ENCODE measurements at places on chromosomes 7 and 10.
A peak's percentile ranks its signal among the peaks of the same experiment; 100 is the strongest.

- DNase-seq, result peak; percentile 95
Observed at GRCh38 chr7:50599385-50599784, 34.2 kb upstream of the DDC start.

DNA sequence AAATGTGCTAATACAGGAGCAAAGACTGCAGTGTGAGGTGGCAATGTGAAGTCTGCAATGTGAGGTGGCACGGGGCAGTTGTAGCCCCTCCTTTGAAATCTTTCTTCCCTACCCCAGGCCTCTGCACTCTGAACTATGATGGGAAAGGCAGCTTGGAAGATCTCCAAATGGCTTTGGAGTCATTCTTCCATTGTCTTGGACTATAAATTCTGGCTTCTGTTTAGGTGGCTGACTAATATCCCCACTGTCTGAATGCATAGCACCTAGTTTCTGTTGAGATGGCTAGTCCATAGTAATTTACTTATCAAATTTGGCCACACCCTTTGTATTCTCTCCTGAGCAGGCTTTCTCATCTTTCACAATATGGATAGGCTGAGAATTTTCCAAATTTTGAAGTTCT, 175.0 kb downstream of the CFTR start:
- DNase-seq, result no peak

GRCh38 chr10:130022086-130022485, 58.0 kb upstream of the EBF3 start:
- DNase-seq, result no peak

- no peak for DNase-seq
Observed at GRCh38 chr7:38655833-38656774, 24.9 kb upstream of the AMPH start.

- no peak for DNase-seq
Observed at GRCh38 chr10:71379118-71379766, 17.5 kb upstream of the CDH23 start.

DNA sequence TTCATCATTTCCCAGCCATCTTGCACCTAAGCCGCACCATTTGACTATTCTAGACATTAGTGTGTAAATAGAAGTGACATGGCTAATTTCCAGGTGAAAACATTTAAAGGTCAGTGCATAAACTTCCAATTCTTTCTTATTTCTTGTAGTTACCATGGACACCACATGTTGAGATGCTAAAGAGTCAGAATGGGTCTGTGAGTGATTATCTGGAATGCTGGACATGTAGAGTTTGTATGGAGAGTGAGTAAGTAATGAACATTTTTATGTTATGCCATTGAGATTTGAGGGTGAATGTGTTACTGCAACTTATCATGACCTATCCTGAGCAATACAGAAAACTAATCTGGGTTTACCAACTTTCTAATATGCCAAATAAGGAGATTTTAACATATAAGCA, 60.4 kb downstream of the MEOX2 start:
- no peak for DNase-seq

DNA sequence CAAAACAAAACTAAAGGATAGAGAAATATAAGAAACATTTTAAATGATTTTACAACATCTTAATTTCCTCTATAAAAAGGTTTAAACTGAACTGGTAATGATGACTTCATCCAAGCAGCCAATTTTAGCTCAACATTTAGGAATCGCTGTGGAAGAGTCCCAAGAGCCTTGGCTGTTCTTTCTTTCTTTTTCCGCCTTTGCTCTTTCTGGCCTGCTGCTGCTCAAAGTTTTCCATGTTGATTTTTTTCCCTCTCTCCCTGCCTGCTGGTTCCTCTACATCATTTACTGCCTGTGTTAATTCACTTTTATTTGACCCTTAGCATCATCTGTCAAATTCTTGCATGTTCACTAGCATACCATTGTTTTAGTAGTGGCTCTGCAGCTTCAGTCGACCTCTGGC, 146.9 kb downstream of the EVX1 start:
- DNase-seq, result no peak

DNA sequence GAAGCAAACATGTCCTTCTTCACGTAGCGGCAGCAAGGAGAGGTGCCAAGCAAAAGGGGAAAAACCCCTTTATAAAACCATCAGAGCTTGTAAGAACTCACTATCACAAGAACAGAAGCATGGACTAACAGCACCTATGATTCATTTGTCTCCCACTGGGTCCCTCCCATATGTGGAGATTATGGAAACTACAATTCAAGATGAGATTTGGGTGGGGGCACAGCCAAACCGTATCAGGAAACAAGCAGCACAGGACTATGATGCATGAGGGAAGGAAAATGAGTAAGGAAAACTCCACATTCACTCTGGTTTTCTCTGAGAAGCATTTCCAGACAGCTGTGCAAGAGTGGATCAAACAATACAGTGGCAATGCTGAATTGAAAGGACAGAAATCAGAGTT, 81.6 kb downstream of the RSU1 start:
- DNase-seq, result no peak

GRCh38 chr7:157425137-157425731, 88.4 kb downstream of the DNAJB6 start:
- DNase-seq, result no peak

- no peak for DNase-seq
Observed at GRCh38 chr7:84337429-84337828, 142.8 kb upstream of the SEMA3A start.

DNA sequence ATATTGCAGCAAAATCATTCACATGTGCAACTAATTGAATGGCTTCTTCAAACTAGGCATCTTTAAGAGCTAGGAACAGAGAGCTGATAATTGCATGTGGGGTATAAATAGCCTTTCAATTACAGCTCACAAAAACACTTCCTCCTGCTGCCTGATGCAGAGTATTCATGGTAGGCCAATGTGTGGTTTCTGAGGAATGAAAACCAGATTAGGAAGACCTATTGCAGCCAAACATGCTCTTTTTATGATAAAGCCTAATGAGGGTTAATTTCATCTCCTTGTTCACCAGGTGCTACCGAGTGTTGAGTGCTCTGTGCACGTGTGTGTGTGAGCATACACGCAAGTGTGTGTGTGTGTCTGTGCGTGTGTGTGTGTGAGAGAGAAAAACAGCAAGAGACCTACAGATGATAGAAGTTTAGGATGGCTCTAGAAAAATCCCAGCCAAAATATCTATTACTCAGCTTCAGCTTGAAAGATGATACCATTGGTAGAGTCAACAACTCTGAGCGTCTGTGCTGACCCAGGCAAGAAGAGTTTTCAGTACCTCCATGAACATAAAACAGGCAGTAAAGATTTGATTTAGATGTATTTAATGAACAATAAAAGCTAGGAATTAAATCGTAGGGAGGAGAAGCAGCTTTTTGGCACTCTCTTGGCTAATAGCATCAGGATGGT, 448.5 kb upstream of the ANKRD30A start:
- DNase-seq, result no peak

DNA sequence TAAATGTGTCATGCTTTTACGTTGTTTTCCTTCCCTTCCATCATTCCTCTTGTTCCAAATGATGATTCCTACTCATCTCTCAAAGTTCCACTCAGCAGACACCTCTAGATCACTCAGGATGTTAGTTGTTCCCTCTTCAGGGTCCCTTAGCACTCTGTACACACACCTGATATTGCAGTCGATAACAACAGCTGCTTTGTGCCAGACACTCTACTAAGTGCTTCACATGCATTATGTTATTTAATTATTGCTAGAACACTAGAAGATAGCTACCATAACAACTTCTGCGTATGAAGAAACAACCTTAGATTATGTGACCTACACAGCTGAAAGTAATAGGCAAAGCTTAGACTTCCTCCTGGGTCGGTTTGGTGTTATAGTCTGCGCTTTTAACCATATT, 29.6 kb downstream of the PCBD1 start:
- no peak for DNase-seq

DNA sequence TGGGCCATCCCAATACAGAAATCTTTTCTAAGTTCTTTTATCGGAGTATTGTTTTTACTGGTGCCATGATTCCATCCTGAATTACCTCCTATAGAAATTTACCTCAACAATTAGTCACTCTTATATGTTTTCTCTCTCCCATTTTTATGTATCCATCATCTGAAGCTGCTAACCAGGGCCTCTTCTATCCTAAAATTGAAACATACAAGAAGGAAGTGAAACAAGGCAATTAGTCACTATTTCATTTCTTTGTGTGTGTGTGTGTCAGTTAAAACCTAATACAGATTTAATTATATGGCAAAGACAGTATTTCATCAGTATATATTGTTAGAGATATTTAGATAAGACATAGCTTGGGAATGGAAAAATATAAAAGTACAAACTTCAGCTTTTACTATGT, 148.4 kb upstream of the AHR start:
- no peak for DNase-seq

GRCh38 chr7:5665094-5666025, 116.1 kb downstream of the RNF216 start:
- peak; percentile 61 for DNase-seq

GRCh38 chr10:89940076-89940475, 238.7 kb downstream of the KIF20B start:
- no peak for DNase-seq

DNA sequence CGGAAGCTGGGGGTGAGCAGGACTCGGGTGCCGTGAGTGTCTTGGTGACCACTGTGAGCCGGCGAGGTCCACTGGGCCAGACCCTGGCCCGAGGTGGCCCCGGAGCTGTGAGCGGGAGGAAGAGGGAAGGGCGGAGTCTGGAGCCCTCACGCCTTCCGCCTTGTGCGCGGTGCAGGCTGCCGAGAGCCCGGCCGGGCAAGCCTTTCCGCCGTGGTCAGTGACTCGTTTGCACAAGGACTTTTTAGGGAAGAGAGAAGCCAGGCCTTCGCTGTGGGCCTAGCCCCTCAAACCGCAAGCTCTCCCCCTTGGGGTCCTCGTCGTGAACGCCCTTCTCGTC, 40.9 kb upstream of the ZNF32 start:
- DNase-seq, result peak; percentile 21

DNA sequence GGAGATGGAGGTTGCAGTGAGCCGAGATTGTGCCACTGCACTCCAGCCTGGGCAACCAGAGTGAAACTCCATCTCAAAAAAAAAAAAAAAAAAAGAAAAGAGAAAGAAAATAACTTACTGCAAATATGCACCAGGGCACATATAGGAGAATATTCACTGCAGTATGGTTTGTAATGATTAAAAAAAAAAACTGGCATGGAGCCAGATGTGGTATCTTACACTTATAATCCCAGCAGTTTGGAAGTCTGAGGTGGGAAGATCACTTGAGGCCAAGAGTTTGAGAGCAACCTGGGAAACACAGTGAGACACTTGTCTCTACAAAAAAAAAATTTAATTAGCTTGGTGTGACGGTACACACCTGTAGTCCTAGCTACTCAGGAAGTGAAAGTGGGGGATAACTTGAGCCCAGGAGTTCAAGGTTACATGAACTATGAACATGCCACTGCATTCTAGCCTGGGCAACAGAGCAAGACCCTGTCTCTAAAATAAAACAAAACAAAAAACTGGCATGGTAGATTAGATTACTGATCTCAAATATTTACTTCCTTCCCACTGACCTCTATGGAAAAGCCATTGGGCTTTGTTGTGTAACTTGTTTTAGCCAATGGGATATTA, 85.6 kb downstream of the MICU1 start:
- no peak for DNase-seq

DNA sequence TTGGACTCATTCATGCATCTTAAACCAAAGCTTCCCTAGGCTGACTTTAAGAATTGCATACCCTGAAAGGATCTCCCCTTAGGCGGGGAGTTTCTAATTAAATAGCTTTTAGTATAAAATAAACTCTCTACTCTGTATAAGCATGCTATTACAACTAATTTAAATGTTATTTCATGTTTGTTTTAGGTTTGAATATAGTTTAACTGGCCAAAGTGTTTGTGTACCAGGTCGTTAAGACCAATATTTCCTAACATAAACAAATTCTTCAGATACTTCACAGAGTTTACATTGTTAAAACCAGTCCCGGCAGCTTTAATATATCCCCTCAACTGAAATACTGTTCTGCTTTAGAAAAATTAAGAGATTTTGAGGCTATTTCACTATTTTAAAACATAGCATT, 2.3 kb downstream of the GLI3 start:
- DNase-seq, result no peak

DNA sequence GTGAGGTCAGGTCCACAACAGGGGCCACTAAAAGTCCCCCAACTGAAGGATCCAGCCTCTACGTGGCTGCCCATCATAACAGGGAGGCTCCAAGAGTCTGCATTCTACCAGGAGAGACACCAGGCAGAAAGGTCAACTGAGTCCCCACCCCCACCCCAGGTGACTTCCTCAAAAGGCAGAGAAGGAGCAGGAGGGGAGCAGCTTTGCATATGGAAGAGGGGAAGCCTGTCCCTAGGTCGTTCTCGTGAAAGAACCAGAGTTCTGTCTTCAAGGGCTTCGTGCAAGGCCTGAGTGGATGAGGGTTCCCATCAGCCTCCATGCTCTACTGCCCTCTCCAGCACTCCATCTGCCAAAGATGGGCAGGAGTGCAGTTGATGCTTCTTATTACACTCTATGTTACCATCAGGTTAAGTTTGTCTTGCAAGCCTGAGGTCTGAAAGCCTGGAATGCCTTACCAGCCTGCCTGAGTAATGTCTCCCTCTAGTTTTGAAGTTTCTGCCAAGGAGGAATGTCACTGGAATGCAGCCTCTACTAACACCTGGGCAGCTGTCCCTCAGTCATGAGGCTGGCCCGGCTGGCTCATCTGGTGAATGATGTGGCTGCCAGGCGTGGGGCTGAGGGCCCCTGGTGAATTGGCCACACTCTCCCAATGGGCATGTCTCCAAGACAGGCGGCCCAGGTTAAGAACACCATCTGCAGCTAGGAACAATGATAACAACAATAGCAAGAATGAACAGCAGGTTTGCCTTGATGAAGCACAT, 54.3 kb upstream of the SMNDC1 start:
- DNase-seq, result no peak

GRCh38 chr10:110803239-110803749, 68.4 kb upstream of the PDCD4 start:
- DNase-seq, result no peak

- DNase-seq, result peak; percentile 7
Observed at GRCh38 chr7:155590215-155591018, 44.1 kb upstream of the CNPY1 start.

GRCh38 chr10:69318867-69319727, 40.8 kb downstream of the HK1 start:
- peak; percentile 26 for DNase-seq

DNA sequence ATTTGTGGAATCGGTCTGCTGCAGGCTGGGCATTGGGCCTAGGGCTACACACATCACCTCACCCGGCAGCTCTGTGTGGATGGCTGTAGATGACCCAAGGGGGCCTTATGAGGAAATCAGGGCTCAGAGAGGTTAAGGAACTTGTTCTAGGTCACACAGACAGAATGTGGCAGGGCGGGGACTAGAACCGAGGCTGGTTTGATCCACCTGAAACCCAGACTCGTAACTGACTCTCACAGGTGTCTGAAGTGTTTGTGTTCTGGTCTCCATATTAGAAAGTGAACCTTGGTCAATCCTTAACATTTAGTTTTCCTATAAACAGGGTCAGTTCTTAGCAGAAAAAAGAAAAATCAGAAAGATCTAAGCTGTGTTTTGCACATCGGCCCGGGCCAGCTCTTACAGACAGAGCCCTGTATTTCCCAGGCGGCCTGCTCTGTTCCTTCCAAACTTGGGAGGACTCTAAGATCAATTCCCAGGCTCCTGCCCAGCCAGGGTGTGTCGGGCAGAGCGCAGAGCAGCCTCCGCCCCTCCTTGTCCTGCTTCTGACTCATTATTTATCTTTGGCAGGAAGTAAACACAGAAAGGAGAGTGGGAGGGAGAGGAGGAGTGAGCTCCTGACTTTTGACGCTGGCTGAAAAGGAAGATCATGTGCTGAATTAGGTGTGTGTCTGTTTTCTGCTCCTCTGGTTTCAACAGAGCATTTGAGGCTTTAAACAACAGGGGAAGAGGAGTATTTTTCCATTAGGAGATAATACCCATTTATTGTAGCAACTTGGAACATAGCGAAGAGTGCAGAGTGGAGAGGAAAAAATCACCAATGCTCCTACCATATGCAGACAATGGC, 74.1 kb downstream of the TACC2 start:
- peak; percentile 79 for DNase-seq
